Activated CD4-positive, alpha-beta T cell treated with anti-CD3 and anti-CD28 coated beads, Interleukin-2, amount 50 U/mL, for 48 hours (primary cell): ENCODE measurements at places on chromosomes 13 and 19.

- peak; percentile 92 for DNase-seq
Observed at GRCh38 chr13:79451500-79451962, 29.4 kb upstream of the NDFIP2 start.

- no peak for DNase-seq
Observed at GRCh38 chr13:46667687-46668281, 114.8 kb downstream of the LRCH1 start.

- no peak for DNase-seq
Observed at GRCh38 chr13:99155821-99156220, 44.8 kb upstream of the UBAC2 start.

DNA sequence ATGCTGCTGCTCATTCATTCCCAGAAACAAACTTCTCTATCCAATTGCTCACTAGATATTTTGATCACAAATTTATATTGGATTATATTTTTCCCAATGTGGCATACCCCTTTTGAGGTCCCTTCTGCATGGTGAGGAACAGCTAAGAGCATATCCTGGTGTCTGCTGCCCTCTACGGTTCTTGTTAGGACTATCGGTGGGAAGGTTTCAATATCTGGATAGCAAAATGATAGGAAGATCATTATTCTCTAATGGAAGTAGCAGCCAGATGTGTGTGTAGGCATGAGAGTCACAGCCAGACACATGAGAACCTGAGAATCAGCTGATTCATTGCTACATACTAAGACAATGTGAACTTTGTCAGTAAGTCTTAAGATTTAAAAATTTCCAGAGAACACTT lies 1422.4 kb upstream of the MIR17HG start:
- DNase-seq = no peak

DNA sequence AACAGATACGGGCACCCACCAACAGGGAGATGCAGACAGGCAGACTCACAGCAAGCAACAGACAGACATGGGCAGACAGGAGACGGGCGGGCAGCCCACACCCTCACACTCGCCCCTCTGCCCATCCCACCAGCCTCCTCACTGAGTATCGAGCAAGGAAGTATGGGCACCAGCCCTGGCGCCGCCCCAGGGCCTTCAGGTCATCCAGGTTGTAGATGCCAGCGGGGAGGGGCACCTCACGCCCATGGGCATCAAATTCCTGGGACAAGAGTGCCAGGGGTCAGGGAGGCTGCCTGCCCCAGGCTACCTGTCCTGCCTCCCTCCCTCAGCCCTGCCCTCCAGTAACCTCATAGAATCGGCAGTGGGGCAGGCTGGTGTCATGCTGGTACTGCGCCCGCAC lies 5.7 kb downstream of the ERCC2 start:
- no peak for DNase-seq

DNA sequence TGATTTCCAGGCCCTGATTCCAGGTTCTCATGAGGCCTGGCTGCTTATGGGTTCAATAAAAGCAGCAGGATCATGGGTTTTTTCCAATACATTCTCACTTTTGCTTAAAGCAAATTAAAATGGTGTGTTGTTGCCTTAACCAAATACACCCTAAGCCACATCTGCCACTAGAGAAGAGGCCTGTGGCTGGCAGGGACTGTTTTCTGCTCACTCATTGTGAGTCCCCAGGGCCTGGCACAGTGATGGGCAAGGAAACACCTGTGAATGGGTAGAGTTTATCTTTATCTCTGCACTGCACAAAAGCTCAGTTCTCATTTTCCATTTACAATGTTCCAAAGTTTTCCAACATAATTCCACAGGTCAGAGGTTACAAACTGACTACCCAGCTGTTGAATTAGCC lies 726.0 kb downstream of the UQCRFS1 start:
- DNase-seq = no peak

GRCh38 chr13:84962849-84963248 lies 836.4 kb downstream of the SLITRK6 start:
- DNase-seq = no peak

GRCh38 chr13:100751826-100752225 lies 77.2 kb upstream of the TMTC4 start:
- no peak for DNase-seq

- DNase-seq = no peak
Observed at GRCh38 chr13:94413598-94413944, 65.9 kb downstream of the DCT start.

- DNase-seq = peak; percentile 81
Observed at GRCh38 chr19:51904331-51905165, at the start of gene ZNF649. TSS of gene ZNF649 (minus strand) at chr19:51905017. CDS start at chr19:51900107, 4,910 bp downstream.

DNA sequence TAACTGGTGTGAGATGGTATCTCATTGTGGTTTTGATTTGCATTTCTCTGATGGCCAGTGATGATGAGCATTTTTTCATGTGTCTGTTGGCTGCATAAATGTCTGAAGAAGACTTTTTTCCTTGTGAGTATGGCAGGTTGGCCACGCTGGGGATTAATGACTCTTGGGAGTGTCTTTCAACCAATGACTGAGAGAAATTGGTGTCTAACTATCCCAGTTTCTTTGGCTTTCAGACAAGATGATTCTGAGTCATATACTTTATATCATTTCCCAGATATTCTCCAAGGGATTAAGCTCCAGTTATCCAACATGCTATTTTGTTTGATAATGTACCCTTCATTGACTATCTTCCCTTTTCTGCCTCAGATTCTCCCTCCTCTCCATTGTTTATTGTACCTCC lies 35.5 kb upstream of the CSNK1A1L start:
- DNase-seq = no peak

DNA sequence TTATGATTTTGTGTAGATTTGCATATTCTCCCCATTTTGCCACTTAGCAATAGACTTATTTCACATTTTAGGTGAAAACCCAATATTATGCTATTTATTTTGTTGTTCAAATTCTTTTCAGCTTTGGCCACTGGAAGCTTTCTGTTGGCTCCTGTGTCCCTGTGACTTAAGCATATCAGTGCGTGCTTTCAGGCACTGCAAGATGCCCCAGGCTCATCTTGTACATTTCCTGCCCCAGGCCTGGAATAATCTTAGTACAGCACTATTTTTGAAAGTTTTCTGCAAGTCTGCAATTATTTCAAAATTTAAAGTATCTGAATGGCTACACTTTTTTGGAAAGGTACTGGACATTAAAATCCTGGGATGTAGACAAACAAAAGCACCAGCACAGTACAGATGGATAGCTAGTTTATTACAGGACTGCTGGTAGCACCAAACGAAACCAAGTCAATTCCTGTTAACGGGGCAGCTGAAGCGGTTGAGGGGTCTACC lies 3.5 kb upstream of the CCNP start:
- no peak for DNase-seq

GRCh38 chr13:79780240-79780639 lies 299.3 kb downstream of the NDFIP2 start:
- DNase-seq = no peak

GRCh38 chr13:66424422-66424821 lies 805.7 kb downstream of the PCDH9 start:
- DNase-seq = no peak

DNA sequence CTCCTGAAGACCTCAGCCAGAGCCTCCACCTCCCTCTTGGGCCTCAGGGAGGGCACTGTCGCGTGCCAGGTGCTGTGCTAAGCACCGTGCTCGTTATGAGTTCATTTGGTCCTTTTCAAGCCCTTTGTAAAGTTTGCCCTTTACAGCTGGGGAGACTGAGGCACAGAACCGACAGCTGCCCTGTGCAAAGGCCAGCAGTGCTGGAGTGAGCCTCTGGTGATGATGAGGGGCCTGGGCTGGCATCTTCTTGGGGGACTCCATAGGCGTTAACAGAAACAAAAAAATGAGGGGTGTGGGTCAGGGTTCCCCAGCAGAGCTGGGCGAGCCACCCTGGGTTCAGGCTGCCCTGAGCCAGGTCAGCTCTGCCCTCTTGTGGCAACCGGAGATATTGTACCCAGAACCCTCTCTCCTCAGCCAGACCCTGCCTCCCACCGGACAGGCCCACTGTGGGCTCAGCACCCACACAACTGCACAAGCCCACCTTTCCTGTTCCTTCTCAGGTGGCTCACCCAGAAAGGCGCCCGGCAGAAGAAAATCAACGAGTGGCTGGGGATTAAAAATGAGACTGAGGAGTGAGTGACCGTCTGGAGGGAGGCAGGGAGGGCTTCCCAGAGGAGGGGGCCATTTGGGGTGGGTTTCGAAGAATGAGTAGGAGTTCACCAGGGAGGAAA lies 5.5 kb upstream of the IFI30 start:
- peak; percentile 73 for DNase-seq

GRCh38 chr19:1402411-1403070 lies 1.2 kb upstream of the GAMT start:
- no peak for DNase-seq

GRCh38 chr13:32726374-32727037 lies 140.3 kb downstream of the PDS5B start:
- no peak for DNase-seq

GRCh38 chr13:28526876-28527275 lies 31.9 kb upstream of the FLT1 start:
- no peak for DNase-seq

DNA sequence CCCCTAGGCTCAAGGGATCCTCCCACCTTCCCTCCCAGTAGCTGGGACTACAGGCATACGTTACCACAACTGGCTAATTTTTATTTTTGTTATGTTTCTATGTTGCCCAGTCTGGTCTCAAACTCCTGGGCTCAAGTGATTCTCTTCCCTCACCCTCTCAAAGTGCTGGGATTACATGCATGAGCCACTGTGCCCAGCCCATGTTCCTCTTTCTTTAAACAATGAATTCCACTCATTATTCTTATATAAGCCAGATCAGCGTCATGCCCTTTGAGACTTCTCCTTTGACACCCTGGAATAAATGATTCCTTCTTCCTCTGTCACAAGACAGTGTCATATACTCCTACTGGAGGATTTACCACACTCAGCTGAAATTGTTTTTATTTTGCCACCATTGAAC lies 519.9 kb upstream of the SPRY2 start:
- no peak for DNase-seq

- DNase-seq = no peak
Observed at GRCh38 chr13:44448373-44448772, 74.7 kb downstream of the SERP2 start.
